ENCODE measurements at places on chromosomes 2 and 18.

DNA sequence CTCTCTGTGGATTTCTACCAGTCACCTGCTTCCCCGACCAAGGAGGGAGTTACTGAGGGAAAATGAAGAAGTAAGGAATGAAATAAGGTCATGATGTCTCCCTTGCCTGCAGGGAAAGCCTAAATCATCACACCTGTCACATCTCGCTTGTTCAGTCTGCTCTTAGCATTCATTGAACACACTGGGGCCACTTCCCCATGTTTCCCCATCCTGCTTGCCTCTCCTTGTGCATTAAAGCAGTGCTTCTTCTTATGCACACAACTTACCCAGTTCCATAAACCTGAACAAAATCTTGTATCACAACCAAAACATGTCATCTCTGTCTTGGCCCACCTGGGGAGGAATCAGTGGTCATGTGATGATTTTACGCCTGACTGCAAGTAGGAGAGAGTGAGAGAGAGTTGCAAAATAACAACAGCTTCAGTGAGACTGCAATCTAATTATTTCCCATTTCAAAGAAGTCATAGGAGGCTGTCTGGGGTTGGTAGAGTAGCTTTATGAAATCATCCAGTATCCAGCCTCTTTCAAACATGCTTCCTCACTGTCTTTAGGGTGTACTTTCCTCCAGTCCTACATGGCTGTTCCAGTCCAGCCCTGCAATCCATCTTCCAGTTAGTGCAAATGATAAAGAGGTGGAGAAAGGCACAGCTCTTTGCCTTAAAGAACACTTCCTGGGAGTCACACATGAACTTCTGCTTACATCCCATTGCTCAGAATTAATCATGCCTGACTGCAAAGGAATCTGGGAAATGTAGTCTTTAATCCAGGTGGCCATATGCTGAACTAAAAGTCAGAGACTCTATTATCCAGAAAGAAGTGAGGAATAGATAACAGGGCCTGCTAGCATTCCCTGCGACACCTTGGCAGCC, 220.1 kb downstream of the HAUS1 start:
- no peak for DNase-seq

GRCh38 chr2:1694371-1695271, 49.7 kb downstream of the PXDN start:
- DNase-seq: no peak

DNA sequence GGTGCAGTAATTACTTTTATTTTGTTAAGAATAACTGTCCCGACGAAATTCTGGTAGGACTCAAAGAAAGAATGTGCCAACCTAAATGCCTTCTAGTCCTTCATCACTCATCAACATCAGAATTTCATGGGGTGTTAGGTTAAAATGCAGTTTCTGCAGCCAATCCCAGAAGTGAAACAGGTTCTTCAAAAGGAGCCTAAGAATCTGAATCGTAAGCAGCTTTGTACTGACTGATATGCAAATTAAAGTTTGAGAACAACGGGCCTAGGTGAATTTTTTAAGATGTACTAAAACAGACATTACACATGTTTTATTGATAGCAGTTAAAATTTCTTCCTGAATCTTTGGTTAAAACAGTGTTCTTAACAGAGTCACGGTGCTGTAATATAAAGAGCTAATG, 140.3 kb upstream of the ZC3H15 start:
- no peak for DNase-seq

DNA sequence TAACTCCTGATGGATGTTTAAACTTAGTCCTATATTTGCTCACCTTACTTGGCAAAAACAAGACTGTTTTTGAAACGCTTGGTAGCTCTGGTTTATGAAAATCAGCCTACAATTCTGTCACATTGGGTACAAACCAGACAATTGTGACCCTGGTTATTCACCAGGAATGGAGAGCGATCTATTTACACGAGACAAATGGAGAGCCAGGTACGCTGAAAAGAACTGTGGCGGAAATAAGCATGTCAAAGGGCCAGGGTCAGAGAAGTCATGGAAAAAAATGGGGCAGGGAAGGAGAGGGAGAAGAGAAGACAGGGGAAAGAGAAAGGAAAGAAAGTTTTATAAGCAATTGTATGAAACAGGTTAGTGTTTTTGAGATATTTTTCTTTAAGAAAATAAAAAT, 119.5 kb upstream of the ZFP36L2 start:
- DNase-seq: no peak

GRCh38 chr2:151056870-151057269, 204.8 kb downstream of the RBM43 start:
- DNase-seq: no peak

DNA sequence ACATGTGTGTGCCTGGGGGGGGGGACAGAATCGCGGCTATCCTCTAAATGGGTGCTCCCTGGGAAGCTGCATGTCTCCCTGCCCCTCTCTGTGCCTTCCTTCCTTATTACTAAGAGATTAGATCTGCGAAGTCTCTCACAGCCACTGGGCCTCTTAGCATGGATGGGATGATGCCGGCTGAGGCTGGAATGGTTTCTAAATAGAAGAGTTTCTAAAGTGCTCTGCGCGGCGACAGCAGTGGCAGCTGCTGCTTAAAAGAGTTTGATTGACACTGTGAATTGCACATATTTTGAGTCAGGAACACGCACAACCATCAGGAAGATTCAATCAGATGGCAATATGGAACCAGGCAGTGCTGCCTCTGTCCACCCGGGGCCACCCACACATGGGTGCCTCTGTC, 163.8 kb downstream of the CLIP4 start:
- no peak for DNase-seq

GRCh38 chr18:7388741-7389140, 157.9 kb downstream of the LRRC30 start:
- no peak for DNase-seq

- DNase-seq: no peak
These were observed 2.8 kb downstream of the XDH start for GRCh38 chr2:31411771-31412170.

GRCh38 chr2:152247337-152247695, 71.8 kb upstream of the STAM2 start:
- DNase-seq: no peak

DNA sequence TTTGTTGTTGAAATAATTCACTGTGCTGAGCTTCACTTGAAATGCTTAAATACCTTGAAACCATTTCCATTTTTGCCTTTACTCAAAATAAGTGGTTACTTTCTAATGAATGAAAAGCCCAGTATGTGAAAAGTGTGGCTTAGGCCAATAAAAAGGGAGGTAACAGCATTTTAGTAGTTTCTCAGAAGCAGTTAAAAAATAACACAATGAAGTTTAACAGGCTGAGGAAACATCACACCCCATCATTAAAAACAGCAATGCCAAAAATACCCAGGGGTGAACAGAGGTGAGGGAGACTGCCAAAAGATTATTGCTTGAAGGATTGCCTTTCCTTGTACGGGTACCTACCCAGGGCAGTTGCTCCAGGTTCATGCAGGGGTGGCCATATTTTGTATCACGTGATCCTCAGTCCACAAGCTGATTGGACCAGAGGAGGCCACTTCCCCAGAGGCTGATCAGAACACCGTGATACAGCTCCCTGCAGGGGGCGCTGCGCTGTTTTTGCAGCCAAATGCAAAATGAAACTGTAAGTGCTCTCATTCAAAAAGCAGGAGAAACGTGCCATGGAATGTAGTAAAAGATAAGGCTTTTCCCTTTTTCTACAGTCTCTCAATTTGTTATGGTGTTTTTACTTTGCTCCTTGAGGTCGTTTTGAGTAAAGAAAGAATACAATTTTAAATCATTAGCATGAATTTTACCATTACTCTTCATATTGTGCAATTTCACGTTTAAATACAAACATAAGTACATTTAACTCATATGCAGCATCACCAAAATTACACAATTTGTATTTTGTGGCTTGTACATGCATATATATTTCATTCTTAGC, 70.2 kb upstream of the SH3BP4 start:
- no peak for DNase-seq

GRCh38 chr2:189179570-189179950, at the start of gene COL5A2:
COL5A2 (minus strand) TSS chr2:189179761; CDS start chr2:189179604, 157 bp downstream.
- DNase-seq: no peak

GRCh38 chr18:54946149-54946581, 13.1 kb downstream of the CCDC68 start:
- DNase-seq: peak; percentile 6

DNA sequence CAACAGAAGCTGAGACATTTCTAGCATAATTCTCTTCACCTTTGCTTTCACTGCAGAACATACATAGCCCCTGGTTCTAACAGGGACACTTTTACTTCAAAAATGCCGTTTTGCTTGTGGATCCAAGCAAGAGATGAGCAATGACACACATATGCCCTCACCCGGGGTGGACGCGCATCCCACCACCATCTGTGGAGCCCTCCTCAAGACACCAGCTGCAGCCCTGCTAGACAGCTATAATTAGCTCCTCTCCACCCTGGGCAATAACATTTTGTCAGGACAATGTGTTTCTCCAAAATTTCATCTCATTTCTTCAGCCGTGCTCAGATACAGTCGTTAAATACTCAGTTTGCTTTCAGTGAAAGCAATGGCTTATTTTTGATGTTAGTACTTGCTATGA, 368.7 kb upstream of the RAB6C start:
- DNase-seq: no peak

GRCh38 chr18:57767259-57768050, 35.7 kb downstream of the ATP8B1 start:
- no peak for DNase-seq

- no peak for DNase-seq
These were observed 238.7 kb downstream of the TFCP2L1 start for GRCh38 chr2:121046335-121046734.

DNA sequence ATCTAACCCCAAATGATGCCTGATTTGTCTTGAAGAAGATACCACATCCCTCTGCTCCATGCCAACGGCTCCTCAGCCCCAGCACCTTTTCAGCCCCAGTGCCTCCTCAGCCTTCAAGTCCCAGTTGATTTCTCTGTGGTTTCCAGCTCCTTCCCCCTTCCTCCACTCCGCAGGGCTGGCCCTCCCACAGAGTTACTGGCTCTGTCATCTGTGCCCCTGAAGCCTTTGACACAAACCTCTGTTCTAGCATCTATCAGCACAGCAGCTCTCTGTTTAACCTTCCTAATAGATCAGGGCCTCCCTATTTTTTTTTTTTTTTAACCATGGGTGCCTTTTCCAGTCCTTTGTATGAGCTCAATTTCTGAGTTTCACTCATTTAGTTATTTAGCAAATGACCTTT, 201.3 kb upstream of the CXCR4 start:
- no peak for DNase-seq

DNA sequence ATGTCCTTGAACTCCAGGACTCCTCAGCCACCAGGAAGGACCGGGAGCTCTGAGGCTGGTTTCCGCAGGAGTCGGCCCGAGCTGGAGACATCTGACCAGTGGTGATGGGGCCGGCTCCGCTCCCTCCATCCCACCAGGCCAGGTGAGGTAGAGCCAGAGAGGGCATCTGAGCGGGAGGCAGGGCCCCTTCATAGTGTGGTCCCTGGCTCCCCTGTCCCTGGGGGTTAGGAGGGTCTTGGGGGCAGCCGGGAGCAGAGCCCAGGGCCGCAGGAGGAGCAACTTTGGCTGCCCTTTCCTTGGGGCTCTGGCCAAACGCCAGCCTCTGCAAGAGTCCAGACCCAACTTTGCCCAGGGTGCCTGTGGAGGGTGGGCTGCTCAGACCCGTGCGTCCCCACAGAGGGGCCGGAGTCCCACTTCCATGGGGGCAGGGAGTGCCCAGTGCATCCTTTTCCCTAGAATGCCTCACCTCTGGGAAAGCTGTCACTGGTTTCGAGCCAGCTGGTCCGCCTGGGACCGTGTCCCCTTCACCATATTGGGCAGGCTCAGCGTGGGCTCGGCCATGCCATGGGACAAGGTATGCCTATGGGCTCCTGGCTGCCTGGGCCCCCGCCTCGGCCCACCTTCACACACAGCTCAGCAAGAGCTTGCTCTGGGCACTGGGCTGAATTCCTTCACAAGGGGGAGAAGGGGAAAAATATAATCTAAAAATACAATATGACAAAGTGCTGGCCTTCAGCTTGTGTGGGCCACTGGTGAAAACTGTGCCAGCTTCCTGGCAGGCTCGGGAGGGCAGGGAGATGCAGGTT, 148.6 kb downstream of the TWIST2 start:
- DNase-seq: no peak

DNA sequence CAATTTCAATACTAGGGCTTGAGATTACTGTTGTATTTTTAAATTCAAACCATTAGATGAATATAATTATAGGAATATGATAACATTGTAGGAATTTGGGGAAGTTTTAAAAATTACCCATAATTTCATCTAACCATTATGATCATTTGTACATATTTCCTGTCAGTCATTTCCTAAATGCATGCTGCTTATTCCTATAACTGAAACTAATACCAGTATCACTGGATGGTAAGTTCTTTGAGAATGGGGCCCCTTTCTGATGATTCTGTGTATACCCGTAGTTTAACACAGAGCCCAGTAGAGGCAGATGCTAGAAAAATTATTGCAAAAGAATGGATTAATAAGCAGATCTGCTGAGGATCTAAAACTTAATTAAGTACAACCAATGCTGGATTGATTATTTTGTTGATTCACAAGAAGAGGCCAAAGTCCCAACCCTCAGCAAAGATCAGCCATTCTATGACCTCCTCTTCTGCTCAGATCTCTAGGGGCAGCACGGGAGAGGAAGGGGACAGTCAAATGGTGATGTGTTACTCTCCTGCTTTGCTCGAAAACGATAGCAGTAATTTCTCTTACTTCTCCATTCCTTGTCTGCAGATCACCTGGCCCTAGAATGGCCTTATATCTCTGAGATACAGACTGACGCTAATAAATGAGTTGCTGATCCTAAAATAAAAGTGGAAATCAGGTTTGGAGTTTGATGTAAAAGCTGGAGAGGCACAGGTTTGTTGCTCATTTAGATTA, 69.5 kb upstream of the PELI1 start:
- no peak for DNase-seq

DNA sequence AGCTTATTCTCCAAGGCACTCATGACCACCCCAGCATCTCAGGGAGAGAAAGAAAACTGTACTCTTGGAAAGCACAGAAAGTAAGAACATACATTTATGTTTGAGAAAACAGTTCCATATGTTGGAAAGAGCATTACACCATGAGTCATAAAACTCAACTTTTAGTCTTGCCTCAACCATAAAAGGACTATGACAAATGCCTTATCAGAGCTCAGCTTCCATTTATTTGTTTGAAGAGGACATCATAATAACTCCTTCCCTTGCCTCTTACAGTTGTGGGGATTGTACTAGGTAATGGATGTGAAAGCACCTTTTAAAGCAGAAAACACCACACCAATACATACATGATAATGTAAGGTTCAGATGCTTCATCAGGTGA, 370.8 kb downstream of the LNPK start:
- DNase-seq: no peak
